Daoy (cell line): ENCODE measurements at places on chromosomes 7 and 10.

GRCh38 chr7:7203813-7204575 lies 21.6 kb downstream of the C1GALT1 start:
- DNase-seq, result no peak

DNA sequence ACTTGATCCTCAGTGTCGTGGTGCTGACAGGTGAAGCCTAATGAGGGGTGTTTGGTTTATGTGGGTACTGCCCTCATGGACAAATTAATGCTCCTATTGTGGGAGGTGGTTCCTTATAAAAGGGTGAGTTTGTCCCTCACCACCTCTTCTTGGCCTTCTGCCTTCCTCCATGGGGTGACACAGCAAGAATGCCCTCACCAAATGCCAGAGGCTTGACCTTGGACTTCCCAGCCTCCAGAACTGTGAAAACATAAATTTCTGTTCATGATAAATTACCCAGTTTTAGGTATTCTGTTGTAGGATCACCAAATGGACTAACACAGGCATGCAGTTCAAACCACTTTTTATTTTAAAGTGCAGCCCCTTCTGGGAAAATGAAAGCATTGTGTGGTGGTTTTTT lies 39.4 kb downstream of the BAMBI start:
- DNase-seq, result no peak

- DNase-seq, result peak; percentile 89
These were observed 69.6 kb downstream of the ATXN7L1 start for GRCh38 chr7:105806592-105807447.

DNA sequence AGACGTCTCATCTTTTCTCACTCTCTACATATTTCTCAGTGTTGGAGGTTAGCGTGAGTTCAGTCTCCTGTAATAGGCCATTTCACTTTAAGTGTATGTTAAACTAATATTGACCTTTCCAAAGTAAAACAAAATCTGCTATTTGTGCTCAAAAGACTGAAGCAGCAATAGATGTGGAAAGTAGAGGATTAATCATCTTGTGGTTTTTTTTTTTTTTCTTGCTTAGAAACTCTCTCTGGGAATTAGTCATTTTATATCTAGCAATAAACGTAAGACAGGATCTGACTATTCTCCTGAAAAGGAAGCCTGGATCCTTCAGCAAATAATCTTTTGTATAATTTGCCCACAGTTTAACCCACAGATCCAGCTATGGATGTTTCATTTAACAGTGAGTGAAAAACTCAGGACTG lies 81.7 kb downstream of the NRP1 start:
- DNase-seq, result peak; percentile 36

DNA sequence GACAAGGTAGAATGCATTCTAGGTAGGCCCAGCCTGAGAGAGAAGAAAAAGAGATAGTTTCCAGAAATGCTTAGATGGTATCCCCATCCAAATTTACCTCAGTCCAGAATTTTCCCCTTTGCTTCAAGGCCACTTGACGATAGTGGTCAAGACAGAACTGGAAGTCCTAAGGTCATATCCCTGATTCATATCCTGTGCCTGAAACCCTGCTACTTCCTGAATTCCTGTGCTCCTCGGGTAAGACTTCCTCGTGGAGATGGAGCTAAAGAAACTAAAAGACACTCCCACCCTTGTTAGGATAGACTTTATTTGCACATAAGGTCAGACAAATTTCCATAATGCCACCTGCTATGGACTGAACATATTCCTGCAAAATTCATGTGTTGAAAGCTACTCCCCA lies 175.9 kb downstream of the EVX1 start:
- DNase-seq, result no peak
